ENCODE measurements at places on chromosomes 12 and 14.
A peak's percentile ranks its signal among the peaks of the same experiment; 100 is the strongest.

GRCh38 chr14:60648249-60648933 is 886 bp downstream of the SIX1 start:
- DNase-seq, result no peak

DNA sequence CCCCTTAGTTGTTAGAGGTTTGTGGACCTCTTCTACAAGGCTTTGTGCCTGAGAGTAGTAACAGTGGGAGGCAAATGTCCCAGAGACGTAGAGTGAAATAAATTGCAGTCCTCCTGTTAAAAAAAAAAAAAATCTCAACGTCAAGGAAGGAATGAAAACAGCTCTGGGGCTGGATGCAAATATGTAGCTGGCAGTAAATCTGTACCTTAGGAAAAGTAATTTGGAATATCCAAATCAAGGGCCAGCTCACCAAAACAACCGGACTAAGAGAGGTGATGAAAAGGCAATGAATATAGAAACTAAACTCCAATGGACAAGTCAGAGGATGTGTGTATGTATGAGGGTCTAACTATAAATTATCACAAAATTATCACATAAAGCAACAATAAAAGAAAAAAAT is 27.0 kb downstream of the SINHCAF start:
- DNase-seq, result no peak

DNA sequence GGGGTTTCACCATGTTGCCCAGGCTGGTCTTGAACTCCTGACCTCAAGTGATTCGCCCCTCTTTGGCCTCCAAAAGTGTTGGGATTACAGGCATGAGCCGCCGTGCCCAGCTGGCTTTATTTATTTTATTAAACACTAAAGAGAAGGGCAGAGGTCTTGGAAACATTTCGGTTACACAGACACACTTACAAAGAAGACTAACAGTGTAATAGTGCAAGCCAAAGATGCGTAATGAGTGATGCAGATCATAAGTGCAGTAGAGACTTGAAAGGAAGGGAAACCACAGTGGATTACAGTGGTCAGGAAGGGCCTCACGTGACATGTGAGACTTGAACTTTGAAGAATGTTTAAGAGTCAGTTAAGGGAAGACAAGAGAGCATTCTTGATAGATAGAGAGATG is 33.9 kb upstream of the CDK17 start:
- DNase-seq, result peak; percentile 53

- DNase-seq, result no peak
These were observed 502.9 kb upstream of the SYT1 start for GRCh38 chr12:78361683-78362082.

DNA sequence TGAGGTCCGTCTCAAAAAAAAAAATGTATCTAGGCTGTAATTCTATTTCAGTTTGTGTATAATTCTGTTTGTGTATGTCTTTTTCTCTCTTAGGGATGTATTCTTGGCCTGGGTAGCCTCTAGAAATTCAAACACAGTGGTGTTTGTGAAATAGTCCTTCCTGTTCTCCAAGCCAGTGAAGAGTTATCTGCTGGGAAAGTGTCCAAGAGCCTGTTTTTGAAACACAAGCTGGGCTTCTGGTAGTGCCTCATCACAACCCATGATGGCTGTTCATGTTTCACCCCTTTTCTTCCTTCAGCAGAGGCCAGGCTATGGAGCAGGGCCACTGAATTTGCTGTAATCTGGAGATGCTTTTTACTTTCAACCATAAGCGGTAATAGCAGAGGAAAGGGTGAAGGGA is 14.7 kb downstream of the METTL3 start:
- DNase-seq, result no peak

- no peak for DNase-seq
These were observed 95.8 kb upstream of the SLC35F4 start for GRCh38 chr14:57961786-57962060.

DNA sequence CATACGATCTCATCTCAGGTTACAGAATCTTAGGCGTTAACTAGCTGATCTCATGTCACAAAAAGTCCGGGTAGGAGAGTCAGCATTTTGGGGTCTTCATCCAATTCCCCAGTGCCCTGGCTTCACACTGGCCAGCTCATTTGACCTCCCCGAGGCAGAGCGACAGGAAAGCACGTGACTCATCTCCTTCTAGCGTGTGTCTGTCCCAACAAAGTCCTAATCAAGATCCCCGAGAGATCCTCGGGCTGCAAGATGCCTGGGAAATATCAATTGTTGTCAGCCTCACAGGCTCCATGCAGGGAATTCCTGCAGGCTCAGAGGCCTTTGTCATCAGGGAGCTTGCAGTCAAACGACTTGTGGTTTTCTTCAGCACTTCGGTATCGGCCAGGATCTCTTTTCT is 57.5 kb downstream of the ZNF664 start:
- no peak for DNase-seq

- no peak for DNase-seq
These were observed 3.0 kb downstream of the TEDC1 start for GRCh38 chr14:105493921-105494605.

- DNase-seq, result no peak
These were observed 15.1 kb downstream of the GTF2A1 start for GRCh38 chr14:81205639-81206038.

GRCh38 chr12:93638095-93638494 is 39.1 kb upstream of the CRADD start:
- no peak for DNase-seq

DNA sequence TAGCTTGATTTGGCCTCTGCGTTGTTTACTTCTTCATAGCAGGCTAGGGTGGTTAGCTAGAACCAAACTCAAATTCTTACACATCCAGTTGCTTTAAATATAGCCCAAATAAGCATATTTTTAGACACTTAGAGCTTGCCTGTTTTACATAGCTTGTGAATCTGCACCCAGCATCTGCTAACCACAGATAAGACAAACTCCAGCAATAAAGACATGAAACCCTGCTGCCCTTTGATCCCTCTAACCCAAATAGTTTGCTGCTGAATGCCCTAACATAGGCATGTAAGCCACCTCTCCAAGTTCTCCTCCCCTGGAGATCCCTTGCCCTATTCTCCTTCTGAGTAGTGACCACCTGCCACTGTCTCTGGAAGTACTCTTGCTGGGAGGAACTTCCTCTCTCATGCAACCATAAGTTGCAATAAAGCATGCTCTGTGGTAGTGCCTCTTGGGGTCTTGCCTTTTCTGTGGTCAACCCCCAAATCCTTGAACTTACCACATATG is 185.6 kb downstream of the TMEM117 start:
- DNase-seq, result no peak

DNA sequence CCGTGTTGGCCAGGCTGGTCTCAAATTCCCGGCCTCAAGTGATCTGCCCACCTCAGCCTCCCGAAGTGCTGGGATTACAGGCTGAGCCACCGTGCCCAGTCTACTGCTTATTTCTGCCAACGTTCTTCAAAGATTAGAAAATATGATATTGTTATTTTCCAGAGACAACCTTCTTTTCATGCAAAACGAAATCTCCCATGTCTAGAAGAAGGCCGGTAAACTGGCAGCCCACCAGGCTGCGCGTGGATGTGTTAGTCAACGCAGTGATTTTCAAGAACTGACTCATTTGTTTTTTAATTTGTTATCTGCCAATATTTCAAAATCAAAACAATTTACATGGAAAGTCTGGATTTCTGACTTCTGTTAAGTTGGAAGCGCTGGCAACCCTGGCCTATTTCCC is 169.6 kb downstream of the RIMBP2 start:
- DNase-seq, result no peak

DNA sequence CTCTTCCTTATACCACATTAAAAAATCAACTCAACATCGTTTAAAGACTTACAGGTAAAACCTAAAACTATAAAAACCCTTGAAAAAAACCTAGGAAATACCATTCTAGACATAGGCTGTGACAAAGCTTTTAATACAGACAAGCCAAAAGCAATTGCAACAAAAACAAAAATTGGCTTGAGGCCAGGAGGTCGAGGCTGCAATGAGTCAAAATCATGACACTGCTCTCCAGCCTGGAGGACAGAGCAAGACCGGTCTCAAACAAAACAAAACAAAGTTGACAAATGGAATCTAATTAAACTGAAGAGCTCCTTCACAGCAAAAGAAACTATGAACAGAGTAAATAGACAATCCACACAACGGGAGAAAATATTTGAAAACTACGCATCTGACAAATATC is 1057.8 kb downstream of the FSCB start:
- DNase-seq, result no peak

GRCh38 chr14:52995998-52996397 is 45.1 kb upstream of the FERMT2 start:
- no peak for DNase-seq
